ENCODE measurements at places on chromosomes 5 and 9.

GRCh38 chr5:59471463-59471862 is 422.1 kb downstream of the PDE4D start:
- DNase-seq = no peak

DNA sequence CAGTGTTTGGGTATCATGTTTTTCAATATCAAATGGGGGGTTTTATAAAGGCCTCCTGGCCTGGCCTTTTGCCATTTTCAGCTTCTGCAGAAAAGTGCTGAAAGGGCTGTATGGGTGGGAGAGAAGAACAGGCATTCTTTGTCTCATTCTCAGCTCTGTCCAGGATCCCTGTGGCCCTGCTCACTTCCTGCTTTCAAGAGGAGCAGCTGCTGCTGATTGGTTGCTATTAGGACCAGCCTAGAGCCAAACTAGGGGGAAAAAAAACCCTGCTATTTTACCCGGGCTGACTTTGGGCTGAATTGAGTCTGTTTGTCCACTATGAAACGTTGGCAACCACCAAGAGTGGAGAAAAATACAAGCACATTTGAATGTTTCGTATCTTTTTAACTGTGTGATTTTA is 117.1 kb downstream of the CMYA5 start:
- DNase-seq = no peak

GRCh38 chr5:93588352-93589151 is 5.5 kb downstream of the NR2F1 start:
- DNase-seq = no peak

- peak; percentile 0 for DNase-seq
These were observed 92.0 kb downstream of the SV2C start for GRCh38 chr5:76175051-76175666.

DNA sequence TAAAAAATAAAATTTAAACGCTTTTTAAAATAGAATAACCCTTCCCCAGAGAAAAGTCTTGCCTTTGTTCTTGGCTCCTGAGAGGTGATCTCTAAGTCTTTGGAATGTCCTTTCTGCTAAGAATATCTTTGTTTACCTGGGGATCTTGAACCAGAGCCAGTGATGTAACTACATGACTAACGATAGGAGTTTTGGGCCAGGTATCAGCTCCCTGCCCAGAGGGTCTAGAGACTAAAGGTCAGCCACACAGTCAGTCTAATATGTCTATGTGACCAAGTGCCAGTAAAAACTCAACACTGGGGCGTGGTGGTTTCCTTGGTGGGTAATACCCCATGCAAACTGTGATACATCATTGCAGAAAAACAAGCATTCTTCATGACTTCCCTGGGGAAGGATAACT is 1351.9 kb upstream of the C9orf72 start:
- DNase-seq = no peak

DNA sequence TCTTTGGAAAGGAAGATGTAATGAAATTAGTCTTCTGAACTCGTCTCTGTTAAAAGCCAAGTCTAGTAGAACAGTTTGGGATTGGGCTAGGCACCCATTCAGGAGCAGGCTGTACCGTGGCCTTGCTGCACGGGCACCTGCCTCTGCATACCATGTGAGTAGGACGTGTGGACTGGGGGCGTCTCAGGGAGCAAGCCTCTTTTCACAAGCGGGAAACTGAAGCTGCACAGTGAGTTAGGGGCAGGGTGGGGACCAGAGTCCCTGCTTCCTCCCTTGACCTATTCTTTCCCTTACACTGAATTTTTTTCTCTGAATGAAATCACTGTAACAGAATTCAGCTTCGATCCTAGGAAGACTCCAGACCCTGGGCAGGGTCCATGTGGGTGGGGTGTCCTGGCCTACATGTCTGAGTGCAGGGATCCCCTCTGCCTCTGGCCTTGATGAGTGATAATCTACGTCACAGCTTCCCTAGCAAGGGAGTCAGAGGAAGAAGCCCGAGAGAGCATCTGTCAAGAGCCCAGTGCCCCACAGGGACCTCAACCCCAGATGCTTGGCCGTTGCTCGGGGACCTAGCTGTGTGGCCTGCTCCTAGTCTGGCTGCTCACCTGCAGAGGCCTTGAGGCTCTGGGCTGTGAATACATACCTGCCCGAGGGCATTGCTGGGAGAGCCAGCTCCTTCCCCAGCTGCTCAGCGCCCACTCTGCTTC is 15.1 kb downstream of the PHF2 start:
- DNase-seq = no peak

DNA sequence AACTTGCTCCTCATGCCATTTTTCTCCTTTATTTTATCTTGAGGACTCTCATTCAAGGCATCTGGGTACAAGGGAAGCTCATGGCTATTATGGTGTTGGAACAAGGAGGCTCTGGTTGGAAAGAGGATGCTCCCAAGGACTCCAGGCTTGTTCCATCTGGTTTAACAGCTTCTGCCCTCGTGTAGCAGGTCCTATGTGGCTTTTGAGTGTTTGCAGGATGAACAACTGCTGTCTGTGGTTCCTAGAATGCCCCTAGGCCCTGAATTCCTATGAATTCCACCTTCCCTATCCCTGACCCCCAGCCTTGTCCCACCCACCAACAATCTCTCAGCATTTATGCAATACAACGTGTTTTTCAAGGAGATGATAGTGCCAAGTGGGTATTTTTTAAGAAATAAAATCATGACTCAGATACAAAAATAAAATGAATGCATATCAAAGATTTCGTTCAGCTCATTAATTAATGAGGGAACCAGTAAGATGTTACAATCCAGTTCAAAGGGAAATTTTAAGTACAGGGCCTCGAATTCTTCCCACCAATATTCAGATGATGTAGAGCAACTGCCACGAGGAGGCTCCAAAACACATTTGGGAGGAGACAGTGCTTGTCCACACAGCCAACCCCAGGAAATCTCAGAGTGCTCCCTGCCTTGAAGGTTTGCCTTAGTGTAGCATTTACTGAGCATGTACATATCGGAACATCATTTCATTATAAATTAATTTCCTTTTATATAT is 182.0 kb downstream of the MUSK start:
- no peak for DNase-seq

- DNase-seq = no peak
These were observed 297.3 kb upstream of the SMARCA2 start for GRCh38 chr9:1717882-1718281.

DNA sequence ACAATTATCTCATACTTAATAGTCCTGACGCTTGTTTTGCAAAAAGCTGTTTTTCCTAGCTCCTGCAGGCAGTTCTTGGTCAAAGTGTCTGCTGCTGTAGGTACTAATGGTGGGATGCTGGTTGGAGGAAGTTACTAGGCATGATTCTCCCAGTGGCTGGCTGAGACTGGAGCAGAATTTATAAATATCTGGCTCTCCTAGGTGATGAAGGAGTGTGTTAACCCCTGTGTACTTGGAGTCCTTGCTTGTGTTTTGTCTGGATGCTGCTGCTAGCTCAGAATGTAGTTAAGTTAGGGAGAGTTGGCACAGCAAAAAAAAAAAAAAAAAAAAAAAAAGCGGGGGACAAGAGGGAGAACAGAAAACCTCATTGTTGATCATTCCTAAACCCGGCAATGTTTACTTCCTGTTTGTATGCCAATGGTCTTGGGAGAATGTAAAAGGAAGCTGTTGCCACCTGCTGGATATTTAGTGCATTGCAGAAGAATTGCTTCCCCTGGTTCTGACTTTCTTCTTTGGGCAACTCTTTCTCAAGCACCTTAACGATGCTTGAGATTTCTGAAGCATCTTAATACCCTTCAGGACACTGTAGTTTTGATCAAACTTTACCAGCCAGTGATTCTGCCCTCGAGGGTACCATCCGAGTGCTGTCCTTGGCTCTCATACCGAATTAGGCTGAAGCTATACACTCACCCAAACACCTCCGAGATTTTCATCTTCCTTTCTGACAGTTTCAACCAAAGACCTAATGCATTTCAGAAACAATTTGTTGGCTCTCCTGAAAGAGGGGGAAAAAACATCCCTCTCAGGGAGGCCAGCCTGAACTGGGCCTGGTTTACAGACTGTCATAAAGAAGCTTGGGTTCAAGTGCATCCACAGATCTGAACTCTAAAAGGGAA is 71.7 kb upstream of the WWC1 start:
- peak; percentile 21 for DNase-seq

DNA sequence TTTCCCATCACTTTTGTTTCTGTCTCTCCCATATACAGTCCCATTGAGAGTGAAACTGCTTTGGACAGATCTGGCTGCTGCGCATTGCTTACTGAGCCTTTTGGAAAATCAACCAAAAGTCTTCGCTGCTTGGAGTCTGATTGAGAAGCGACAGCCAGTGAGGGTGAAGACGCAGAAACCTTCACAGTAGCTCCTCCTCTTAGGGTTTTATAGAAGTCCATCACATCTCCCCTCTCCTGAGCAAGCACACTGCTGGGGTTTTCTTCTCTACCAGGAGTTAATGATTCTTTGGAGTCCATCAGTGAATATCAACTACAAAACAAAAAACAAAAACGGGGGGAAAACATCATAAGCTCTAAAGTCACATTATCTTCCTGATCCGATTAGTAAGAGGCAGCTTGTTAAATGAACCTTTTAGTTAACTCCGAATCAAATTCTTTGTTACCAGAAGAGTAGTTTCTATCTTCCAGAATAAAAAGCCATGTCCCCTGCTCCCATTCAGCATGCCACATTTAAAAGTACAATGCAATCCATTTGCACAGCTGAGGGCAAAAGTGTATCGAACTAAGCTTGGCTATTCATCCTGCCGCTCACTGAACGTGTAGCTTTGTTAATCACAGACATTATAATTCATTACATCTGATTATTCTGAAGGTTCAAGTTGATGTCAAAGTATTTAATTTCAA is 2.8 kb downstream of the NR3C1 start:
- DNase-seq = no peak

DNA sequence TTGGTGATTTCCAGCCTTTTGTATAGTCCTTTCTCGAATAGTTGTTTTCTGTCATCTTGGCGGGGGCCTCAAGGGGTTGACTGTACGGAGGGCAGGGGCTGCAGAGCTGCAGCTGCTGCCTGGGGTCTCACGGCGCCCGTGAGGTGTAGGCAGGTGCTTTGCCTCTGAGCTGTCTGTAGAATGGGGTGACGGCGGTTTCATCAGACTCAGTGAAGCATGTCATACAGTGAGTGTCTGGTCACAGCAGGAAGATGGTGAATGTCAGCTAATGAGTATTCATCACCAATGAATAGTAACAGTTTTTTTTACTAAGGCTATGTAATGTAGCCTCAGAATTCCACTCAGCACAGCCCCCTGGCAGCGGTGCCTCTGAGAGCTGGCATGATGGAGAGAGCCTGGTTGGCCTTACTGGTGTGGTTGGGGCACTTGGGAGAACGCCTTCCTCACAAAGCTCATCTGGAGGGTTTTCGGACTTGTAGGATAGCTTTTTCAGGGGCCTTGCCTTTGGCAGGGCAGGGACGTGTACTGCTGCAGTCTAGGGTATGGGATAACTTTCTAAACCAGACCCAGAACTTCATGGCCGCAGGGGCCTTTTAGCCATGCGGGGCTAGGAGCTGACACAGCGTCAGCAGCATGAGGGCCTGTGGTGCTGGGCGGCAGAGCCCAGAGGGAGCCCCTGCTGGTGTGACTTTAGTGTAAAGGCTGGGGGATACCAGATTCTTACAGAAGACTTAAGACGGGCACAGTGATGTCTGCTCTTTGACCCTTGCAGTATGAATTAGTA is 15.0 kb downstream of the TENT4A start:
- DNase-seq = no peak

- DNase-seq = no peak
These were observed 16.6 kb upstream of the MEGF9 start for GRCh38 chr9:120730654-120731514.

GRCh38 chr9:136372006-136372405 is 1.5 kb downstream of the CARD9 start:
- DNase-seq = no peak

Measured in NCI-H1092 (cell line).